CD4-positive, alpha-beta memory T cell (primary cell): ENCODE measurements at places on chromosomes 6 and 20. TPM values are rescaled to one million over a fixed set of nuclear protein-coding genes. Genes with fewer than 3 reads are reported as not detected.

- H3K4me3 ChIP-seq = no peak within 1 kb of the TSS
- H3K36me3 ChIP-seq = no peaks in the 10 kb centered on the region
- H3K27me3 ChIP-seq = no peaks in the 10 kb centered on the region
These were observed at the start of gene LY6G6D for GRCh38 chr6:31715022-31715958. TSS of gene LY6G6D (plus strand) at chr6:31715348. CDS start at chr6:31715356, 8 bp downstream.

- no peak for DNase-seq
- no peak overlapping the region for H3K27ac ChIP-seq
- H3K36me3 ChIP-seq = no peaks in the 10 kb centered on the region
- no peaks in the 10 kb centered on the region for H3K27me3 ChIP-seq
- H3K4me3 ChIP-seq = no peak overlapping the region
These were observed 68.7 kb upstream of the TIAM2 start for GRCh38 chr6:154926366-154926765.

DNA sequence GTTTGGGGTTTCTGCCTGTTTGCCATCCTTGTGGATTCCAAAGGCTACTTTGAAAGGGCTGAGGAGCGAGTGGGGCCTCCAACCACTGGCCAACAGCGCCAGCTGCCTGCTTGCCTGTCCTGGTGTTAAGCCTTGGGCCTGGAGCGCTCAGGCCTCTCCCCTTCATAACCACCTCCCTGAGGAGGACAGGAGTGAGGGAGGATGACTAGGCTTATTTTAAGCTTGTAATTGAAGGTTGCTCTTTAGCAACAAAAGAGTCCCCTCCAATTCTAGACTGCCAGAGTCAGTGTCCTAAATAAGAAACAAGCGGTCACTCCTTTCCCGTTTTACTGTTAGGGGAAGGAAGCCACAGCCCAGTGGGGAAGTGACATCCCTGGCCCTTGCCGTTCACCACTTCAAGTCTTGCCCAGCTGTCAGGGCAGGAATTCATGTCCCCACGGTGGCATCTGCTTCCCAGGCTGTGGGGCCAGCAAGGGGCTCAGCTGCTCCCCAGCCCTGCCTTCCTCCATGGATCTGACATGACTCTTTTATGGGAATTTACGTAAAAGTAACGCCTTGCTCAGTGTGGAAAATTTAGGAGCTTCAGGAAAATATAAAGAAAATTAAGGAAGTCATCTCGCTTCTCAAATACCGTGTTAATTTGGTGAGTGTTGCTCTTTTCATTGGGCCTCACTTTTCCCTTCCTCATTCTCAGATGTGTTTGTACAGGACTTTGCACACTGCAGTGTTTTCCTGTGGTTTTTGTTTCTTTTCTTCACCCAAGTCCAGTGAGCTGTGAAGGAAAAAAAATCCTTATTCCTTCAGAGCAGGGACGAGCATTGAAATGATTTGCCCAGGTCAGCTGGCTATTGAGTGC lies 57.8 kb downstream of the SSR1 start:
- no peaks in the 10 kb centered on the region for H3K4me1 ChIP-seq
- H3K36me3 ChIP-seq = peaks cover 6% of the 10 kb centered on the region
- no peak overlapping the region for H3K4me3 ChIP-seq
- no peak for DNase-seq

DNA sequence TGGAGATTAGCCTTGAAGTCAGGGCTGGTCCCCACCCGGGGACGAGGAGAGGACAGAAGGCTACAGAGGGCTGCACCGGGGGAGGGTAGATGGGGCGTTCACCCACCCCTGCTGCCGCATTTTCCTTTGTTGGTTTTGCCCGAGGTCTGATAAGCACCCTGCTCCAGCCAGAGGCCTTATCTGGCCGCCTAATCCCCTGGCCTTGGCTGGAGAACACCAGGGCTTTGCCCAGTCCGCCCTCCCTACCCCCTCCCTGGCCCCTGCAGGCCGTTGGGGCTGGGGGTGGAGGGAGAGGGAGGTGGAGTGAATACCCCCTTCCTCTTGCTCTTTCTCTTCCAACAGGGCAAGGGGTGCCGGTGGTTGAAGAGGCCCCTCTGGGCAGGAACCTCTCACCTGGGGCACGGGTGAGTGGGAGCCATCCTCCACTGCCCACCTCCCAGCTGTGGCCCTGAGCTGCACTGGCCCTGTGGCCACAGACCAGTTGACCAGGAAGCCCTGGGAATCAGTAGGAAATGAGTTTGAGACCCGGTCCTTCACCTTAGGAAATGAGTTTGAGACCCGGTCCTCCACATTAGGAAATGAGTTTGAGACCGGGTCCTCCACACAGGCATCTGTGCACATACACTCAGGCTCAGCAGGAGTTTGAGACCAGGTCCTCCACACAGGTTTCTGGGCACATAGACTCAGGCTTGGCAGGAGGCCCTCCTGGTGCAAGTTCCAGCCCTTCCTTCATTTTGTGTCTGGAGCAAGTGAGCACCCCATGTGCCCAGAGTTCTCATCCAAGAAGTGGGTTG lies 12.0 kb upstream of the GATA5 start:
- no peak overlapping the region for H3K27ac ChIP-seq
- no peak overlapping the region for H3K4me3 ChIP-seq
- H3K27me3 ChIP-seq = no peaks in the 10 kb centered on the region
- DNase-seq = no peak
- no peaks in the 10 kb centered on the region for H3K36me3 ChIP-seq

DNA sequence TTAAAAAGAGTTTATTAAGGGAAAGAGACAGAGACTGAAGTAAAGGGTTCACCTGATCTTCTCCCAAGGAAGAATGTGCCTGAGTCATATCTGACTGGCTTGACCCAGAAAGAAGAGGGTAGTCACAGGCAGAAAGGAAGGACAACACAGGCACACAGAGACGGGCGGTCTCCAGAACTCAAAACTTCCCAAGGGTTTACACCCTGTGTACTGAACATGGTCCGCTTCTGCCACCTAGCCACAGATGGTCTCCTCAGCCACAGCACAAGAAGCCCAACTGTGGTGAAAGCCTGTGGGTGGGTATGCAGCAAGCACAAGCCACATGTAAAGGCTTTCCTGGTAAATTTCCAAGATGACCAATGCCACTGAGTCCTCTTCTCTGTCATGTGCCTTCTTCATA lies 17.2 kb downstream of the UNC5CL start:
- no peak overlapping the region for H3K27ac ChIP-seq
- peaks cover under 1% of the 10 kb centered on the region for H3K4me1 ChIP-seq
- no peaks in the 10 kb centered on the region for H3K27me3 ChIP-seq

GRCh38 chr20:4401601-4402000 lies 320.1 kb upstream of the PRND start:
- no peaks in the 10 kb centered on the region for H3K27me3 ChIP-seq
- H3K4me3 ChIP-seq = no peak overlapping the region
- no peak for DNase-seq
- no peaks in the 10 kb centered on the region for H3K36me3 ChIP-seq

- H3K27ac ChIP-seq = no peak overlapping the region
- H3K4me3 ChIP-seq = no peak overlapping the region
- no peaks in the 10 kb centered on the region for H3K27me3 ChIP-seq
- peaks cover 5% of the 10 kb centered on the region for H3K4me1 ChIP-seq
- DNase-seq = peak; percentile 50
These were observed 18.1 kb upstream of the SLC9A8 start for GRCh38 chr20:49794336-49795134.

DNA sequence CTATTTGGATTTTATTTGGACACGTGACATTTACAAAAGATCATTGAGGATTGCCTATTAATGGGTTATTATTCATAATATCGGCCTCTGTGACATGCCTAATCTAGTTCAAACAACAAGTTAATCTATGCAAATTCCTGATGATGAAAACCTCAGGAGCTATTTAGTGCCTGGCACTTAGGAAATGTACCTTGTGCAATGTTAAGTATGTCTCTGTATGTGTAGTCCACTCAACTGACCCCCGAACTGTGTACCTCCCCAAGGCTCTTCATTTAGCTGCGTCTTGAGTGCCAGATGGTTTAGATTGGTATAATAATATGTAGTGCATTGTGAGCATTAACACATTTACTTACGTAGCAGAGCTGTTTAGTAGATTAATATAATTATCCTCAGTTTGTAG lies 6.9 kb downstream of the LAMA2 start:
- no peaks in the 10 kb centered on the region for H3K36me3 ChIP-seq
- no peaks in the 10 kb centered on the region for H3K4me1 ChIP-seq
- DNase-seq = no peak

GRCh38 chr6:15793826-15794225 lies 131.0 kb upstream of the DTNBP1 start:
- DNase-seq = no peak
- H3K4me1 ChIP-seq = no peaks in the 10 kb centered on the region
- H3K36me3 ChIP-seq = no peaks in the 10 kb centered on the region
- no peak overlapping the region for H3K4me3 ChIP-seq
- no peak overlapping the region for H3K27ac ChIP-seq

- DNase-seq = no peak
- no peaks in the 10 kb centered on the region for H3K4me1 ChIP-seq
- H3K36me3 ChIP-seq = no peaks in the 10 kb centered on the region
- H3K4me3 ChIP-seq = no peak overlapping the region
- no peaks in the 10 kb centered on the region for H3K27me3 ChIP-seq
These were observed 72.6 kb upstream of the STXBP5 start for GRCh38 chr6:147131532-147132128.

GRCh38 chr6:20610636-20611370 lies 76.5 kb downstream of the CDKAL1 start:
- DNase-seq = no peak
- H3K27me3 ChIP-seq = no peaks in the 10 kb centered on the region
- no peaks in the 10 kb centered on the region for H3K4me1 ChIP-seq
- no peak overlapping the region for H3K4me3 ChIP-seq
- H3K27ac ChIP-seq = no peak overlapping the region
- no peaks in the 10 kb centered on the region for H3K36me3 ChIP-seq

- H3K27me3 ChIP-seq = no peaks in the 10 kb centered on the region
- H3K4me3 ChIP-seq = peak overlapping the region; percentile 98
- H3K27ac ChIP-seq = peak overlapping the region; percentile 79
- H3K4me1 ChIP-seq = peaks cover 59% of the 10 kb centered on the region
These were observed 1.2 kb downstream of the PANK2 start for GRCh38 chr20:3890398-3890751.

DNA sequence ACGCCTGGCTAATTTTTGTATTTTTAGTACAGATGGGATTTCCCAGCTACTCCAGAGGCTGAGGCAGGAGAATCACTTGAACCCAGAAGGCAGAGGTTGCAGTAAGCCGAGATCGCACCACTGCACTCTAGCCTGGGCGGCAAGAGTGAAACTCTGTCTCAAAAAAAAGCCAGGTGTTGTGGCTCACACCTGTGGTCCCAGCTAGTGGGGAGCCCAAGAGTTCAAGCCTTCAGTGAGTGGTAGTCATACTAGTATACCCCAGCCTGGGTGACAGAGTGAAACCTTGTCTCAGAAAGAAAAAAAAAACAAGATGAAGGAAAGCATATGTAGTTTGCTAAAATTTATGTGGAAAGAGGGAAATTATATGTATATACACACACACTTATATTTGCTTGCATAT lies 20.0 kb upstream of the POU5F1 start:
- H3K4me1 ChIP-seq = no peaks in the 10 kb centered on the region
- no peak overlapping the region for H3K27ac ChIP-seq

DNA sequence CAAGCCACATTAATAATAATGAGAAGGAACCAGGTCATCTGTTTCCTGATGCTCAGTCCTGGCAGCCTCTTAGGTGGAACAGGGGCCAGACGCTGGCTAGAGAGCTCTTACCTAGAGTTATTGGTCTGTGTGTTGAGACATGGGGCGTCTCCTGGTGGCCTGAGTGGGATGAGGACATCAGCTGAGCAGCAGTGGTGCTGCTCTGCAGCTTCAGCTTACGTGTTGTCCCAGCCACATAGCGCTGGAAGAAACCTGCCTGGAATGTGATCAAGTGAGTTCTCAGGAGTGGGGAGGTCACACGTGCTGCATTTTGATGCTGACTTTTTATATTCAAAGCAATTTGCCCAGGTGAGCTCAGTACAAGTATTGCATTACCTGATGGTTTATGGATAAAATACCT lies 355.4 kb downstream of the CDH26 start:
- H3K4me3 ChIP-seq = no peak overlapping the region
- H3K36me3 ChIP-seq = no peaks in the 10 kb centered on the region
- H3K27ac ChIP-seq = no peak overlapping the region
- no peak for DNase-seq

BMP5 gene
- not detected for total RNA-seq

TPX2 gene
- total RNA-seq = 0.44 TPM

TRIM15 gene
- total RNA-seq = not detected

SIRPD gene
- not detected for total RNA-seq
